Anterior cingulate cortex (tissue), 58 donors: ENCODE measurements at places on chromosomes 1 and 21.

GRCh38 chr1:204139088-204139487, 12.8 kb downstream of the ETNK2 start:
- no peak for DNase-seq

DNA sequence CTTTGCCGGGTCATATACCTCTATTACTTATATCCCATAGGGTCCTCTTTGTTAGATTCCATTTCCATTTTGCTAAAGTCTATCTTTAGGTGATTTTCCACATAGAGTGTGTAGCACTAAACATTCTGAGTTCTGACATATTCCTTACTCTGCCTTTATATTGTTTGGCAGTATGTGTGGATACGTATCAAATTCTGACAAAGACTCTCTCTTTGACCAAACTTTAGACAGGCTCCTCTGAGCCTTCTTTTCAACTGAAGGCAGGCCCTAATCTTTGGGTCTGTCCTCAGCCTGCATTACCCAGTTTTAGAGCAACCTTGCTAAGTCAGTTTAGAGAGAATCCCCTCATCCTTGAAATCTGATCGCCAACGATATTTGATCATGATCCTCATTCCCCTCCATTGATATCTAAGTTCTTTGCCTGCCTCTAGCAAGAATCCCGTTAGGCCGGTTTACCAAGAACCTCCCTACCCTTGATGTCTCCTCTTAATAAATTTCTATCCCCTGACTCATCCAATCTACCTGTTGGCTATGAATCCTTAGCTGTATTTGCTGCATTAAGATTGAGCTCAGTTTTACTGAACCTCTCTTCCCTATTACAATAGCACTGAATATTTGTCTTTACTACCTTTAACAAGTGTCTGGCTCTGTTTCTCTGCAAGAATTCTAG, 10.4 kb upstream of the PPT1 start:
- DNase-seq = no peak

GRCh38 chr1:38244218-38244845, 197.7 kb upstream of the POU3F1 start:
- no peak for DNase-seq

DNA sequence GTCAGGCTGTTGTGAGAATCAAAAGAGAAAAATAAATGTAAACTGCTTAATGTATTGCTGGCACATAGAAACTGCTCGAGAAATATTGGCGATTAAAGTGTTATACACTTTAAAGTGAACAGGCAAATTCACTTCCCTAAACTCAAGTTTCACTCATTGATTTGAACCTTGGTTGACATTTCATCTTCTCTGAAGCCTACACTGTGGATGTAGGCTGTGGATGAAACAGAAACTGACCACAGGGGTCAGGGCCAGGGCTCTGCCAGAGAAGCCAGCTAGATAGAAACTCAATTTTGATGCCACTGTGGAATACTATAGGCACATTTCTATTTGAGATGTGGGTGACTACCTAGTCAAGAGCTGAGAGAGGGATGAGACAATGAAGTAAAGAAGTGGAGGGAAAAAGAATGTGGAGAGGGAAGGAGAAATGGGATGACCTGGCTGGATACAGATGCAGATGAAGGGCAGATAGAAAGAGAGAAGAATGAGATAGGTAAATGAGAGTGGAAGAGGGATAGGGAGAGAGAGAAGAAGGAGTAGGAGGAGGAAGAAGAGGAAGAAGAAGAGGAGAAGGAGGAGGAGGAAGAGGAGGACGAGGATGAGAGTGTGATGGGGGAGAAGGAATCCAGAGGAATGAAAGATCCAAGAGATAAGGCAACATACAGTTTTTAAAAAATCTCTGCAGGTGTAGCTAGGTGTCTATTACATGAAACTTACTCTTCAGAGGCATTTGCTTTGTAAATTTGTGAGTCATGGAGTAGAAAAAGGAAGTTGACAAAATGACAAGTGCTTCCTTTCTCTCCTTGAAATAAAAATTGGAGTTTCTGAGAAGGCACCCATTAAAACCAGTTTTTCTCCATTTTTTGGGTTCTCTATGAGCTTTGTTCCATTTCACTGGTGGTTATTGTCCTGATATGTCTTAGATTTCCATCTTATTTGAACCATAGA, 17.4 kb upstream of the CD1D start:
- no peak for DNase-seq

DNA sequence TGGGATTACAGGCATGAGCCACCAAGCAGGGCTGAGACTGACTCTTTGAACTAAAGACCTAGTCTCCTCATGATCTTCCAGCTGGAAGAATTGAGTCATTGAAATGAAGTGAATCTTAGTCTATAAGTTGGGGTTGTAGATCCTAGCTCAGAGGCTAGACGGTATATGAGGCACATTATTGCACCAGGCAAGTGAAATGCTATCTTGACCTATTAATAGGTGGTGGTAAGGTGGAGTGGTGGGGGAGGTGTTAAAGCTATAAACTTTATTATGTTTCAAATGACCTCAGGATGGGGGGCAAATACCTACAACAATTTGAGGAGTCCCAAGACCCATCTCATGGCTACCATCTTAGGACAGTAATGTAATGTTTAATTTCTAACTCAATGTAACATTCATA, 36.8 kb upstream of the SLC16A1 start:
- DNase-seq = no peak

DNA sequence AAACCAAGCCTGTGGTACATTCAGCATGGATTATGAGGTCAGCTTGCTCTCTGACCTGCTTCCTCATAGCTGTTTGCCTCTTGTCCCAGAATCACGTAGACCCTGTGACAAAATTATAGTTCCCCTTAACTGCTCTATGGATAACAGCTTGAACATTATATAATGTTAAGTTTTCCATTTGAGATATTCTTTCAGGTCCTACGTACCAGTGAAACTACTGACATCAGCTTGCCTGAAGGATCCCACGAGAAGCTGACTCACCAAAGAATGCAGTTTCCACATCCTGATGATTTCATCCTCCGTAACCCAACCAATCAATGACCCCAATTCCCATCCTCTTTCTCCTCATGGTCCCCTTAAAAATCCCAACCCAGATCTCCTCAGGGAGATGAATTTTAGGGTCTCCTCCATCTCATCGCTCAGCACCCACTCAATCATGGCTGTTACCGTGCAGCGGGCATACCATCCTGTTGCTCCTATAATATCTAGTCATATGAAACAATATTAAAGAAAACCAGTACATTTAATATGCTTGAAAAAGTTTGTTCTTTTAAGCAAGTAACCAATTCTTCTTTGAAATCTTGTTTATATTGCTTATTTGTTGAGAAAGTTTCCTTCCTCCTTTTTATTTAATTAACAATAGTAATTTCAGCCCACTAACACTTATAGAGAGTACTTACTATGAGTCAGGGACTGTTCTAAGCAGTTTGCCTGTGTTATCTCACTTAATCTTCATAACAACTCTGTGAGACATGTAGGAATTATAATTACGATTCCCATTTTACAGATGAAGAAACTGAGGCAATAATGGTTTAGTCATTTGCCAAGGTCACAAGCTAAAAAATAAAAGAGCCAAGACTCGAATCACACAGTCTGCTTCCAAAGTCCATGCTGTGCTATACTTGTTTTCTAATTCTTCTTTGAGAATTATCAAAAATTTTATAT, 27.4 kb downstream of the CHML start:
- no peak for DNase-seq

DNA sequence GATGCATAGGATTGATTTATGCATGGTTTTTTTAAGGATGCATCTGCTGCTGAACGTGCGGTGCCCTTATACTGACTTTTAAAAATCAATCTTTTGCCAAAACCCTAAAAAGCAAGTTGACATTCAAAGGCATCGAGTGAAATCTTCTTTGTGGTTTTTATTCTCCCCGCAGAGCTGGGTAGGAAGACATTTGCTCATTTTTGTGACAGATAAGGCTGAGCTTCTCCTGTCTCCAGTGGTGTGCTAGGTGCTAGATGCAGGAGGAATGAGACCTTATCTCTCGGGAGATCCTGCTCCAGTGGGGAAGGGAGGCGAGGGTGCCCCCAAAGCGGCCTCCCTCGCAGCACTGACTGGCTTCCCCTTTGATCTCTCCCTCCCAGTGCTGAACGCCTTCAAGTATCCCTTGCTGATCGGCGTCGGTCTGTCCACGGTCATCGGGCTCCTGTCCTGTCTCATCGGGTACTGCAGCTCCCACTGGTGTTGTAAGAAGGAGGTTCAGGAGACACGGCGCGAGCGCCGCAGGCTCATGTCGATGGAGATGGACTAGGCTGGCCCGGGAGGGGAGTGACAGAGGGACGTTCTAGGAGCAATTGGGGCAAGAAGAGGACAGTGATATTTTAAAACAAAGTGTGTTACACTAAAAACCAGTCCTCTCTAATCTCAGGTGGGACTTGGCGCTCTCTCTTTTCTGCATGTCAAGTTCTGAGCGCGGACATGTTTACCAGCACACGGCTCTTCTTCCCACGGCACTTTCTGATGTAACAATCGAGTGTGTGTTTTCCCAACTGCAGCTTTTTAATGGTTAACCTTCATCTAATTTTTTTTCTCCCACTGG, 14.9 kb upstream of the CD101 start:
- DNase-seq = peak; percentile 8

GRCh38 chr1:160610569-160611242, 31.4 kb upstream of the CD84 start:
- DNase-seq = no peak

- DNase-seq = no peak
Observed at GRCh38 chr1:181911715-181912114, 149.8 kb downstream of the ZNF648 start.

DNA sequence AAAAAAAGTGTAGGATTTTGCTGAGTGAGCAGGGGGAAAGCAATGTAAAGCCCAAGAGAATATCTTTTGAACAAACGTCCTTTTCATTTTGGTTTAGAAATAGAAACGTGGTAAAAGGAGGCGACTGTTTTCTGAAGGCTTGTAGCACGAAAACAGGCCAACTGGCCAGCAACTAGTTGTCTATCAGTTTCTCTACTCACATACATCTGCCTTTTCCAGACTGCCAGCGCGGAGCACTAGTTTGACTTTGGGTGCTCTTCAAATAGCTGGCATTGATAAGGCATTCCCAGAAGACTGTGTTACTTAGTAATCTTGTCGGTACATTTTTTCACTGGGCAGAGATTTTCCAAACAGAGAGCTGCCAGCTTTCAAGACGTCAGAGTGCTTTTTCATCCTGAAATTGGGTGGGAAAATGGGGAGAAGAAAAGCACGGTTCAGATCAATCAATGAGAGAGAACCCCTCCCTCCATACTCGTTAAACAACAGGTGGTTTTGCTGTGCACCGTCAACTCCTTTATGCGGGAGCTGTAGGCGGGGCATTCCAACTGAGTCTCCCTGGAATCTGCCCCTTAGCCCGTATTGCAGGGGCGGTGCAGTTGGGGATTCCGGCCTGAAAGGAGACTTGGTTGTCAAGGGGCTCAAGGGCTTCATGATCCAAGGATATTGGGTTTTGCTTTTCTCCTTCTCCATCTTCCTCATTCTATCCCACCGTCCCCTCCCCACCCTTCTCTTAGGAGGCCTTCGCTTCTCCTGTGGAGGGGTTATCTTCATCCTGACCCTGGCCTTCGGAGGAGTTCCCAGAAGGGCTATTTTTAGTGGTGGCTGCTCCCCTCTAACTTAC, 884 bp upstream of the LRRC8C start:
- DNase-seq = no peak

DNA sequence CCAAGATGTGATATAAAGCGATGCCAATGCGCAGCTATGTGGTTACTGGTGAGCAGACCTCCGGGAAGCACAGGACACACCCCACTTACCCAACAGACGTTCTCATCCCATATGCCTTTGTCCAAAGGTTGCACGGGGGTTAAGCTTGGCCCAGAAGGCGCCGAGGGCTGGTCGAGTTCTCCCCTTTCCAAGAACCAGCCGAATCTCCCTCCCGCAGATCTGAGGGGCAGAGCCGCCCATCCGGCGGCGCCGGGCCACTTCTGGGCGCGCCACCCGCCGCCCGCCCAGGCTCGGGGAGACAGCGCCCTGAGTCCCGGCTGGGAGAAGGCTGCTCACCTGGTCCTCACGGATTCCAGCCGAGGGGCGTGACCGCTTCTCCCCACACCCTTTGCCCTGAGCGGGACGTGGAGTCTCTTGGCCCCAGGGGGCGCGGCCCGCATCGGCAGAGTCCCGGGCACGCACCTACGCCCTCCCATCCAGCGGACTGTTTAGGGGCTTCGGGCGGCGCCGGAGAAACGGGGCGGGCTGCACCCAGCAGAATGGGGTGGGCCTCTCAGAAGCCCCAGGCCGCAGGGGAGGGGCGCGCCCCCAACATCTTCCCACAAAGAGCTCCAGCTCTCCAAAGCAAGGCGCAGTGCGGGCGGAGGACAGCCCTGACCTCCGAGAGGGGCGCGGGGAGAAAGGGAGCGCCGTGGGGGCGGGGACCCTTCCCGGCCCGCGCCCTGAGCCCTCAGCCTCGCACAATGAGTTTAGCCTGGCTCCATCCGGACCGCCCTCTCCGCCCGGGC, 615 bp downstream of the GPR161 start:
- no peak for DNase-seq

GRCh38 chr1:196660852-196661251, 9.0 kb downstream of the CFH start:
- DNase-seq = no peak

GRCh38 chr1:119449971-119450370, 35.0 kb downstream of the HSD3B2 start:
- DNase-seq = no peak

DNA sequence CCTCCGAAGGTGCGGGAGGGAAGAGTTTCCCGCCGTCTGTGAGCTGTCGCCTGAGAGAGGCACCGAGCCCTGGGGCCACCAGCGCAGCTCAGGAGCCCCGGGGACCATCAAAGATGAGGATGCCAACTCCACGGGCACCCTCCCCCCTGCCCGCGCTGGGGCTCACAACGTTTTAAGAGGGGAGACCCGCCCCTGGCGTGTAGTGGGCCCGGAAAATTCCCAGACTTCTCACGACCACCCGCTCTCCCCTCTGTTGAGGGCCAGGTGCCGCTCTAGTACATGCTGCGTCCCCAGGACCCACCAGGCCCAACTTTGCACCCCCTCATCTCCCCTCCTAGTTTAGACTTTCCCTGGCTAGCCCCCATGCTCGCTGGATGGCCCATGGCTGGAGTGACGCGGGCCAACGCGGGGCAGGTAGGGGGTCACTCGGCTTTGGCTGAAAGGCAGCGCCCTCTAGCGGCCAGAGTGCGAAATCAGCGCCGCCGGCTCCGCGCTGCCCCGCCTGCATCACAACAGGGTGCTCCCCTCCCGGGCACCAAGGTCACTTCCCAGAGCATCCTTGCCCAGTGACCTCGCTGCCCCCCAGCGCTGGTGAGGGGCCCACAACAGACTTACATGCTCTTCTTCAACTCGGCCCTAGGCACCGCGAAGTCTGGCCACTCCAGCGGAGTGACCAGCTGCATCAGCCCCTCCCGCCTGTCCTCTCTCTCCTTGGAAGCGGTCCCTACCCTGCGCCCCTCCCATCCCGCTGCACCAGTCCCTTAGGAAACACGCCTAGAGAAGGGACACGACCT, 1.8 kb downstream of the CD160 start:
- DNase-seq = peak; percentile 15

DNA sequence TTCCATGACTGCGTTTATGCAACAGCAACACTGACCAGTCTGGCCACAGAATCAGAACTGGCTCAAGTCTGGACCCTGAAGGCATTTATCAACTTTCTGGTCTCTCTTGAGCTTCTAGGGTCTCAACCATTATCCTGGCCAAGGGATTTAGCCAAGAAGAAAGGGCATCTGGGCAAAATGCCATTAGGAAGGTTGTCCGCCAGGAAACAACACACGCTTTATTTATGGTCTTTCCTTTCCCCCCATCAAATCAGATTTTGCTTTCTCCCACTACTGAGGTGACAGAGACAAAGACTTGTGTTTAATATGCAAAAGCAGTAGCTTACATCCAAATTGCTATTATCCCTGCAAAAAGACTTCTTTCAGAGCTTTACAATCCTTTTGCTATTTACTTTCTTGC, 81.6 kb upstream of the PPP2R5A start:
- no peak for DNase-seq
